HuH-7.5 (cell line): ENCODE measurements at places on chromosomes 7 and 10.
A peak's percentile ranks its signal among the peaks of the same experiment; 100 is the strongest.

DNA sequence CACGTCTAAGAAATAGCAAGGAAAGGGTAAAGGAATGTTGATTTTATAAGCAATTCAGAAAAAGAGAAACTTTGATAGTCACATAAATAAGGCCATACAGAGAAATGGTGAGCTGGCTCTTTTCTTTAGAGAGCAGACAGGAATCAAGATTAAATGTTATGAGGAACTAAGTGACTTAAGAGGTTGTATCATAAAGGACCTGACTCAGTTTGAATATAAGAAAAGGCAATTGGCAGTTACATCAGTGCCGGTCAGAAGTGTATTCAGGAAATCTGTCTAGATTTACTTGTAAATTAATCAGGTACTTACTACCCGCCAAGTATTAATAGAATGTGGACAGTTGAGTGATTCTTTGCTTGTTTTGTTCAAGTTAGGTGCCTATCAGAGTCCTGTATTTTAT is 2.1 kb downstream of the MRPL32 start:
- DNase-seq: no peak

DNA sequence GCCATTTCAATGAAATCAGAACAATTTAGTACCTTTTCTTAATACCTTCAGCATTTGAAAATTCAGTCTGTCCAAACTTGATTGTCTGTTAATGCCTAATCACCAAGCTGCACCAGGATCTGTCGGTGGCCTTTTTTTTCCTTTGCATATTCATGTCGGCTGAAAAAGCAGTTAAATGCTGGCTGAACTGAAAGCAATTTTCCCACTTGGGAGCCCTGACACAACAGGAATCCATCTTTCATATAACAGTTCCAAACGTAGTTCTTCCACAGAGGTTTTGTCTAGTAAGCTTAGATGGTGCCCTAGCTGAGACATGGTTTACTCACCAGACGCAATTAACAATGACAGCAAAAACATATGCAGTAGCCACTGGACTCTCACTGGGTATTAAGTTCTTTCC is 83.6 kb upstream of the CHCHD3 start:
- DNase-seq: no peak

DNA sequence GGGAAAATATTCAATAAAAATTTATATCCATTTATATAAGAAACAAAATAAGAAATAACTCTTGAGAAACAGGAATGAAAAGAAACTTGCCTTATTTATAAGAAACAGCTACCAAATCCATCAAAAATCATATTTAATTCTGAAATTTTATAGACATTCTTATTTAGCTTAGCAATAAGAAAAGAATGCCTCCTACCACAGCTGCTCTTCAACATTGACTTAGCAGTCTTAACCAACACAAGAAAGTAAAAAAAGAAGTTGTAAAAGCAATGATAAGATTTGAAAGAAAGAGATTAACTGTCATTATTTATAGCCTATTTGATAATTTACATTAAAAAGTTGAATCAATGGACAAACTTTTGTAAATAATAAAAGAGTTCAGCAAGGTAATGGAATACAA is 212.8 kb downstream of the ZNF365 start:
- DNase-seq: no peak

DNA sequence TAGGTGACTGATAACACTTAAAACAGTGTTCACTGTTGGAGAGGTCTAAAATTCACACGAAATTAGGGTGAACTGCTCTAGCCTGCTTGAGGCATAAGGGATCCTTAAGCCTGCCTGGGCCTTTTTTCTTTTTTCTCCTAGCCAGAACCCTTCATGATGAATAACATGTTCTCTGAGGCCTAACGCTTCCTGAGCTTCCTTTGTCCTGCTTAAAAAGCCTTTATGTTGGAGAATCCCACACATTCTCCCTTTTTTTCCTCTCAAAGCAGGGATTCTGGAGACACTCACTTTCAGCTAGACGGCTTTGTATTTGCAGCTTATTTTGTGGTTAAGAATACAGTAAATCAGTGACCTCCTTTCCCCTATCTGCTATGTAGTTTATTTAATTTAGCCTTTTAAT is 354.7 kb upstream of the PHF14 start:
- no peak for DNase-seq

DNA sequence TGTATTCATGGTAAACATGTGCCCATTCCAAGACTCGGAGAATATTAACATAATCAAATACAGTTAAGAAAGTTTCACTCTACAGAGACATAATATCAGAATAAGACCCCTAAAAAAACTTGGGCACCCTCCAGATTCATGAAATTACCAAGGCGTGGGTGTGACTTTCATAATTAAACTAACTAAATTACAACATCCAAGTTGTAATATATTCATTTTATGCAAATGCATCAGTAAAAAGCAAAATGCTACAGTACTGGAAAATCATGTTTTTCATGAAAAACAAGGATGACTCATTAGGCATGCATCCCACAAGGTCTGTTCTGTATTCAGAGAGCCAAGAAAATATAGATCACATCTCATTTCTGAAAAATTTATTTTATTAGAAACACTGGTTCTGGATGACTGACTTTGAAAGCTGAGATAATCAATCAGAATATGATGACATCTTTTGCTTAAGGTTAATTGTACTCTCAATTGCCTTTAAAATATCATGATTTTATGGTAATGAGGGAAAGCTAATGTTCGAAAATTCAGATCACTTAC is 248.8 kb upstream of the SMIM30 start:
- DNase-seq: no peak

DNA sequence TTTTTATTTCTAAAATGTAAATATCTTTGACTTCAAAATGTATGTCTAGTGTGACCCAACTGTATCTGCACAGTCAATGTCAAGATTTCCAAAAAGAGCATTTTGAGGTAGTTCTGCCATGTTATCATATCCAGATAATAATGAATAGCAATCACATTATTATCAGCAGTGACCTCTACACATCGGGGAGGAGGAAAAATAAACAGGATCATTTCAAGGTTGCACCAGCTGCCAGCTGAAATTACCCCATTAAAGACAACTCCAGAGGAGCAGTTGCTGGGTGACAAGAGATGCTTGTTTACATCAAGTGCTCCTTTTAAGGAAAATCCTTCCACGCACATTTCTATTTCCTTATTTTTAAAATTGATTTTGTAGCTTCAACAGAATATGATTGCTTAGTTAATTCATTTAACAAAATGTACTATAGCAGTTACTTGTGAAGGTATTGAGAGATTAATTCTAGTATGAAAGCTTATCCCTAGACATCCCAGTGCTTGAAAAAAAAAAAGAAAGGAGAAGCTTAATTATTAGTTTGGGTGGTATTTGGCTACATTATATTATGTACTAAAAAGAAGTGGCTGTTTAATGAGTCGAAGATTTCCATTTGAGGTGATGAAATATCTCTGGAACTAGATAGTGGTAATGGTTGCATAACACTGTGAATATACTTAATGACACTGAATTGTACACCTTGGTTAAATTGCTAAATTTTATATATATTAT is 19.3 kb upstream of the SLC35G1 start:
- DNase-seq: no peak

DNA sequence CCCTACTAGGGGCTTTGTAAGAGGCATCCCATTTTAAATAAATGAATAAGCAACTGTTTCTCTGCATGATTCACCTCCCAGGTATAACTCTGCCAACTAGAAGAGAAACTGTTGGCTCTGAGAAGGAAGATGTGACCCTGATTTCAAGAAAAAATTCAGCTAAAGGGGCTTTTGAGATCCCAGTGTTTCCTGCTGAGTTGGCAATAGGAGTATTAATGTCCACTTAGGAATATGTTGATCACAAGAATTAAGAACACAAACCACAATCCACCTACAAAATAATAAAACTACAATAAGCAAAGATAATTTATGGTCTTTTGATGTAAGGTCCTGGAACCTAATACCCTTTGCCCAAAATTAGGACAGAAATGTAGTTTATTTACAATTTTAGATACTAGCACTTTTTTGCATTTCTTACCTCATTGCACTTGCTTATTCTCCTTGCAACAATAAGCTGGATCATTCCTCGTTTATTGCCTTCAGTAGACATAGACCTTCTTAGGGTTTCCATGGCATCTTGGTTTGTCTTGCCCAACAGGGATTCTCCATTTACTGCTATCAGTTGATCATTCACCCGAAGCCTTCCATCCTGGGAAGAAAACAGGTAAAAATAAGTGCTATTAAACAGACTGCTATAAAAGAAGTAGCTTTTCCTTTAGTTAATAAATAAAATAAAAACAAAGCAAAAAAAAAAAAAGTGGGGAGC is 456.2 kb downstream of the PARD3 start:
- no peak for DNase-seq

DNA sequence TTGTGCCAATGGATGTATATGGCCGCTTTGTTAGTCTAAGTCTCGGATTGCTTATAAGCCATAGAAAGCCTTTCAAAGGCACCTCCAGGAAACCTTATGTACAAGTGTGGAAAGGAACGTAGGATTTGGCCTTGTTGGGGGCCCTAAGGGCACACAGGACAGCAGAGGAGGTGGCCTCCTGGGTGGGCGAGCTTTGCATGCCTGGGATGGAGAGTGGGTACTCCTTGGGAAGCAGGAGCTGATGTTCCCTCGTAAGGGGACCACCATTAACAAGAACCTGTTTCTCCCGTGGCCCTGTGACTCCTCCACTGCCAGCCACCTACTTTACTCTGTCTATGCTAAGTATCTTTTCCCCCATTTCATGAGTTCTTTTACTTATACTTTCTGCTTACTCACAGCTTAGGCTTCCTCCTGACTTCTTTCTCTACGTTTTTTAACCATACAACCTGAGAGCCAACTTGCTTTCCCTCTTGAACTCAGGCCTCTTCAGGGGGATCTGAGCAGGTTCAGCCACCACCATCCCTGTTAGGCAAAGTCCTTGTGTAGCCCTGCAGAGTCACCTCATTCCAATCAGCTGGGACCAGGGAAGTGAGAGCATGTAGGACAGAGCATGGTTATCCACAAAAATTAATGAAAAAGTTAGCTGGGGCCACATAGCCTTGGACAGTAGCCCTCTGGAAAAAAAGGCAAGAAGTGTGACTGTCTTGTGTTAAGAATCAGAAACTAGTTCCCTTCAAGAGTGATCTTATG is 118.9 kb downstream of the NEBL start:
- DNase-seq: no peak

- no peak for DNase-seq
These were observed 256.7 kb downstream of the KLF6 start for GRCh38 chr10:3528271-3528670.

DNA sequence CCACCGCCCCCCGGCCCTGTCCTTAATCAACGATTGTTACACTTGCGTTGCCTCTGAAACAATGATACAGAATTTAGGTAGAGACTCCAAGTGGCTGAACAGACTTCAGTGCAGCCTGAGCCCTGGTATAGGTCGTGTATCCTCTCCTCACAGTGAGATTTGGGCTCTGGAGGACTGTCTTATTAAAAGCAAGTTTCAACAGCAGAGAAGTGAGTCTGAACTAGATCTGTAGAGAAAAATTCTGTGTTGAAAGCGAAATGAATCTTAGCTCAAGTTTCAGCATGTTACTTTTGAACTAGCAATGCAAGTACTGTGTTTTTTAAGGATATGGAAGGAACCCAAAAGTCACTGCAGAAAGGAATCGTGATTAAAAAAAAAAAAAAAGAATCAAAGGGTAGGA is 103.1 kb downstream of the HOXA1 start:
- no peak for DNase-seq

DNA sequence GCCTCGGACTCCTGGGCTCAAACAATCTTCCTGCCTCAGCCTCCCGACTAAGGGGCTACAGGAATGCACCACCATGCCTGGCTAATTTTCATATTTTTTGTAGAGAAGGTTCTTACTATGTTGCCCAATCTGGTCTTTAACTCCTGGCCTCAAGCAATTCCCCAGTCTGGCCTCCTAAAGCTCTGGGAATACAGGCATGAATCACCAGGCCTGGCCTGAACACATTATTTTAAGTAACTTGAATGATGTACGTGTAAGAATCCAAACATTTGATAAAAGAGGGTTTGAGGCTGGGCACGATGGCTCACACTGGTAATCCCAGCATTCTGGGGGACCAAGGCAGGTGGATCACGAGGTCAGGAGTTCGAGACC is 13.0 kb upstream of the BAMBI start:
- no peak for DNase-seq

GRCh38 chr7:77238703-77239136 is 39.1 kb upstream of the FGL2 start:
- no peak for DNase-seq

DNA sequence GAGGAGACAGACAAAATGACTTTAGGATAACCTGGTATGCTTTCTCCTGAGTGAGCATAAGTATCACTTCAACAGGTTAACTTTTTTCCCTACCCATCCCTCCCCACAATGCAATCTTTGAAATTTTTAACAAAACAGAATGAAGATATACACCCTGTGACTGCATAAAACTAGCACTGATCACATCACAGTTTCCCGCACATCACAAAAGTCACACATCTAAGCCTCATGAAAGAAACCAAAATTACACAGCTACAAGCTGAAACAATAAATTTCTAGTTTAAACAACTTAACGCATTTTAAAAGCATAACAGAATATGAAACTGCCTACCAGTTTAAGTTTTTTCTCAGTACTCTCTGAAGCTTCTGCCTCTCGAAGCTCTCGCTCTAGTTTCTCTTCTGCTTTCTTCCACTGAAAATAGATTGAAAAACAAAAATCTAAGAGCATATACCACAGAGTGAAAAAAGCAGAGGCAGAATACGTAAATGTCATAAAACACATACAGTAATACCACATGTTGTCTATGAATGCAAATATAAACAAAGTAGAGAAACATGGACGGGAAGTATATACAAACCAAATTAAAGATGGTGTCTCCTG is 18.1 kb downstream of the NOC3L start:
- no peak for DNase-seq

- DNase-seq: no peak
These were observed 33.2 kb downstream of the PNPLA8 start for GRCh38 chr7:108492742-108493141.

GRCh38 chr10:76736392-76736791 is 901.2 kb downstream of the KCNMA1 start:
- no peak for DNase-seq

DNA sequence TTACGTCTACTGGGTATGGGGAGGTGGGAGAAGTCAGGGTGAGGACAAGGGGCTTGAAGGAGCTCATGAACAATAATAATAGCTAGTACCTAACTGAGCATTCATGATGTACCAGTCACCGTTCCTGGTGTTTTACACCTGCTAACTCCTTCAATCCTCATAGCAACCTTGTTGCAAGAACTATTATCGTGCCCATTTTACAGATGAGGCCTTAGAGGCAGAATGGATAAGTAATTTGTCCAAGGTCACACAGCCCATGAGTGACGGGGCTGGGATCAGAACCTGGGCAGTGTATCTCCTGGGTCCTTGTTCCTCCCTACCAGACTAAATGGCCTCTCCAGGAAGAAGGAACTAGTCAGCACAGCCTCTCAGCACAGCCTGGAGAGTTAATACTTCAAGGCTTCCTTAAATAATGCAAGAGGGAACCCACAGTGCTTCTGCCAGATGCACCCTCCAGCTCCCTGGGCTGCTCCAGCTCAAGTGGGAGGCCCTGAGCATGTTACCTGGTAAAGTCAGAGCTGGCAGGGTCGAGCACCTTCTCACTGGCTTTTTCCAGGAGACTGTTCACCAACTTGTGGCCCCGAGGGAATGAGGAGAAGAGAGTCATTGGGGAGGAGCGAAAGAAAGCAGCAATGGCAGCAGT is 28.8 kb downstream of the RRP12 start:
- no peak for DNase-seq

- no peak for DNase-seq
These were observed 117.5 kb upstream of the CDK13 start for GRCh38 chr7:39832519-39833085.

- peak; percentile 73 for DNase-seq
These were observed 41.9 kb upstream of the SYPL1 start for GRCh38 chr7:106153891-106154449.

GRCh38 chr7:79719216-79719615 is 265.7 kb upstream of the MAGI2 start:
- no peak for DNase-seq

GRCh38 chr7:102412548-102412947 is 16.4 kb downstream of the PRKRIP1 start:
- peak; percentile 51 for DNase-seq
